ENCODE measurements at places on chromosomes 7 and 10.

DNA sequence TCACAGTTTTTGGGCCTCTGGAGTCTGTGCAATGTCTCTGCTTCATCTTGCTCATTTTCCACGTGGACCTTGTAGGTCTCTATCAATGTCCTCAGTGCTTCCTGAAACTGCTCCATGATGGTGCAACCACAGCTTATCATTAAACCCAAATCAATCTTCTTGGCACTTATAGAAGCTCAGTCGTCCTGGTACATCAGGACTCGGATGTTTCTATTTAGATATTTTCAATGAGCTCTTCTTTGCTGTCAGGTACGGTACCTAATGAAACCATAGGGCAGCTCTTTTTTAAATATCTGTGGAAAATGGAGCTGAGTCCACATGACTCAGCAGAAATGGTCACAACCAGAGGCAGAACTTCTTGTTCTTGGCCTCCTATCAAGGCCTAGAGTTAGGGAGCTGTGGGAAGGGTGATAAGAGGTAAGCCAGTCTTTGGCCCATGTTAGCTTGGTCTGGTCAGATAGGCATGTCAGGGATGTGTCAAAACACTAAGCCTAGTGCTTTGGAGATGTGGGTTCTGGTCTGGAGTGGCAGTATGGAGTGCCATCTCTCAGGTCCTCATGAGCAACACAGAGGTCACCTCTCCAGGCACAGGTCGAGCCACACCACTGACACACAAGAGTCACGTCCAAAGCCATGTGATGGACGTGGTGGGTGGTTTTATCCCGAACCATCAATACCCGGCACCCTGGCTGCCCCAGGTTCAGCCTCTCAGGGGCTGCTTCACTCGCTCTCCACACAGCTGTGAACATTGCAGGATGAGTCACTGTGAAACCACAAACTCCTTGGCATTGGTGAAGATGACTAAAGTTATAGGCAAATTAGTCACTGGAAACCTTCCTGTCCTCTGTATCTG, 87.0 kb downstream of the TBXAS1 start:
- peak; percentile 99 for DNase-seq

- DNase-seq = peak; percentile 6
Observed at GRCh38 chr10:43048301-43049051, 28.4 kb upstream of the RET start.

- no peak for DNase-seq
Observed at GRCh38 chr7:156025675-156026074, 213.4 kb upstream of the SHH start.

- no peak for DNase-seq
Observed at GRCh38 chr7:21336743-21337142, 91.1 kb upstream of the SP4 start.

DNA sequence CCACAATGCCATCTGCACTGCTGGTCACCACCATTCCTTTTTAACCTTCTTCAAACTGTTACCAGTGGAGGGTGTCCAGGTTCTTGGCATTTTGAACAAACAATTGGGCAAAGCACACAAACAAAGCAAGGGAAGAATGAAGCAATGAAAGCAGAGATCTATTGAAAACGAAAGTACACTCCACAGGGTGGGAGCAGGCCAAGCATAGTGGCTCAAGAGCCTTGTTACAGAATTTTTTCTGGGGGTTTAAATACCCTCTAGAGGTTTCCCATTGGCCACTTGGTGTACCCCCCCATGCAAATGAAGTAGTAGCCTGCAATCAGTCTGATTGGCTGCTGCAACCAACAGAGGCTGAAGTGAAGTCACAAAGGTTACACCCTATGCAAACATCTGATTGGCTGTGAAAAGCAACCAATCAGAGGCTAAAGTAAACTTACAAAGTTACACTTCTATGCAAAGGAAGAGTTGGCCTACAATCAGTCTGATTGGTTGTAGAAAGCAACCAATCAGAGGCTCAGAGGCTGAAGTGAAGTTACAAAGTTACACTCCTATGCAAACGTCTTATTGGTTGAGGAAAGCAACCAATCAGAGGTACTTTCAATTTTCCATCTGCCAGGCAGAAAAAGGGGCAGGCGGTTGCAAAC, 103.2 kb upstream of the WAC start:
- DNase-seq = peak; percentile 68

DNA sequence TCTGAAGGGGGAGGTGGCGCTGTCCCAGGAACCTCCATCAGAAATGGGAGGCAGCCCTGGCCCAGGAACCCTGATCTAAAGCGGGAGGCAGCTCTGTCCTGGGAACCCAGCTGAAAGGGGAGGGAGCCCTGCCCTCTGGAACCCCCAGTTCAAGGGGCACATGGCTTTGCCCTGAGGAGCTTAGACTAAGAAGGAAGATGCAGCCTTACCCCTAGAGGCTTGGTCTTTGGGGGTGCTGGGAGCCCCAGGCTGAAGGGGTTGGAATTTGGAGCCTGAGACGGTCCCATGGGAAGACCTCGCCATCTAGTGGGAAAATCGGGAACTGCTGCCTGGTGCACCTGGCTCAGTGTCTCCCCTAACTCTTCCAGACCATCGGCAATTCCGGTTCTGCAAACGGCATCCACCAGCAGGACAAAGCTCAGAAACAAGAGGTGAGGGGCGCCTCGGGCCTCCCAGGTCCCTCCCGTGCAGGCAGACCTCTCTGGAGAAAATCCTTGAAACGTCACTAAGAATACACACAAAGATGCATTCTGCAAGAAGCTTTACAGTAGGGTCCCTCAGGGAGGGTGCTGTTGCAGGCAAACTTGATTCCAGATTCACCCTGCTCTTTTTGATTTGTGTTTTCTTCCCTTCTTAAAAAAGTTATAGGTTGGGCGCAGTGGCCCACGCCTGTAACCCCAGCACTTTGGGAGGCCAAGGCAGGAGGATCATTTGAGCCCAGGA, 52.4 kb upstream of the GTF2IRD1 start:
- DNase-seq = peak; percentile 64

GRCh38 chr7:111640416-111640815, 78.1 kb upstream of the IMMP2L start:
- no peak for DNase-seq

DNA sequence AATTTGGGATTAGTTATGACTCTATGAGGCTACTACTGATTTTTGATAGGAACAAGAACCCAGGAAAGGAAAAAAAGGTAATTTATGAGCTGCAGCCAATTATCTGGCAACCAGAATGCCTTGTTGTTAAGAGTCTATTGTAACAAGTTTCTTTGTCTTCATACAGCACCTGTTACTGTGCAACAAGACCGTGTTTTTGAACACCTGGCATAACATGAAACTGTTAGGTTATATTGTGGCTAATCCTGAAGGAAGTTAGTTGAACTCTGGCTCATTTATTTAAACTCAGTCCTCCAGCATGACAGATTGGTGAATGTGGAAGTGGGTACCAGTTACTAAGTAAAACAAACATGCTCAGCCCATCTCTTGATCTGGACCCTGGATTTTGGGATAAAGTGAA, 33.0 kb downstream of the RALA start:
- no peak for DNase-seq

DNA sequence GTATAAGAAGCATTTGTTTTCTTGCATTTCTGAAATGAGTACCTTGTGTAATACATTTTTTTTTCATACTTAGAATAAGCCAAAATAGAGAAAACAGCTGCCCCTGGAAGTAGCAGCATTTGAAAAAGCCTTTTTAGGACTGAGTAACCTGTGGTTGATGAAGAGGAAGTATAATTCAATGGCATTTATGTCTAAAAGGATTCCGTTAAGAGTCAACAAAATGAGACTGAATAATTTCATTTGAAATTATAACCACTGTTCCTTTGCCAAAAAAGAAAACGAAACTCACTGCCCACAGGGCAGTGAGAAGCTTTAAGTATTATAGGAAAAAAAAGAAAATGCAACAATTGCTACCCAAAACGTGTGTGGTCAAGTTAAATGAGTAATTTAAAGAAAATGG, 705.6 kb upstream of the PHF14 start:
- no peak for DNase-seq

DNA sequence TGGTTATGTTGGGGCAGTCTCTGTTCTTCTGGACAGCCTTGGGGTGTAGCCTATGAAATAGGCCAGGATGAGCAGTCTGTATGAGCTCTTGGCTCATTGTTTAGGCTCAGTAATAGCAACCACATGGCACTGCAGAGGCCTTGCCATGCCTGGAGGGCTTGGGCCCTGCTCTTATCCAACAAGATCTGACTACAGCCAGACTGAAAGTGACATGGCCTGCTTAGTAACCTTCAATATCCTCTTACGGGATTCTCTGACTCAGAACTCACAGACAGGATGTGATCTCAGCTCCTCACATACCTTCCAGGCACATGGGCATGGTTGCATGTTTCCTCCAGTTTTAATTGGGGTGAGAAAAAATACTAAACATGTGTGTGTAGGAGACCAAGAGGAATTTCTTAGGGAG, 289.3 kb downstream of the PTEN start:
- peak; percentile 100 for DNase-seq

DNA sequence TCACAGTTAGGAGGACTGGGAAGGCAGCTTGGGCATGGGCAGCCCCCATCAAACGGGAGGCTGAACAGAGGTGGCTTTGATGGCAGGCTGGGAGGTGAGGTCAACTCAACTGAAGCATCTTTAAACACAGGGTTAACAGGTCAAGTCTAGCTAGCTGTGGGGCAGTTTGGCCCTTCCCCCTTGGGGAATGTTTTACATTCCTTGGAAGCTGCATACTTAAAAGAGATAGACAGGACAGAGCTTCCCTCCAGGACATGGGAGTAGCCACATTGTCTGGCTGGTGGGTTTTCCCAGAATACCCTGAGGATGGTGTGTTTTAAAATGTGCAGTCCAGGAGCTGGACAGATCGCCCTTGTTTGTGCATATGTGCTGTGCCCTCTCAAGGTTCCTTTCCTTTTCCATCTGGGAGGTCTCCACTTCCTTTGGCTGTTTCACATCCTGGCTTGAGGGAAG, 6.8 kb upstream of the RASSF4 start:
- DNase-seq = no peak

GRCh38 chr10:77682393-77683087, 44.9 kb upstream of the KCNMA1 start:
- DNase-seq = no peak

DNA sequence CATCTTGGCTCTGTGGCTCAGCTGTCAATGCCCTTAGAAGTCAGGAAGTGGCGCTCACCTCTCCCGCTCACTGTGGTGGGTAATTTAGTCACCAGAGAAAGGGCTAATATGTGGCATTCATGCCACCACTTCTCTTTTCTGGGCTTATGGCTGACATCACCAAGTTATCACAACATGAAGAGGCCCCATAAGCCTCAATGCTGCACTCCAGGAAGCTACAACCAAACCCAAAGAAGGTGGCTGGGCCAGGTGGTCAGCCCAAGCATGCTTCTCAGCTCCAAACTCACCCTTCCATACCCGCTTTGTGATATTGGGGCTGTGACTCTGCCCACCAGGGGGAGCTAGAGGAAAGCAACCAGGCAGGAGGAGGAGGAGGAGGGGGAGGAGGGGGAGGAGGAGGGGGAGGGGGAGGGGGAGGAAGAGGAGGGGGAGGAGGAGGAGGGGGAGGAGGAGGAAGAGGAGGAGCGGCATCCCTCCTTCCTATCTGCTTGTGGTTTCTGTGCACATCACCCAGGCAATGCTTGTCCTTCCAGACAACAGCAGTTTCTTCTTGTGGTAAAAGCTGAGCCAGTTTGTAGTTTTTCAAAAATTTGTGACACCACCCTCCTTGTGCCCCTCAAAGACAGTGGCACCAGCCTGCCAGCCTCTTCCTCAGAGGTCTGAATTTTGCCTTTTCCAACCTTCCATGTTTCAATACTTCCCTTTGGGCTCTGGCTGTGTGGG, 42.1 kb downstream of the CYP26A1 start:
- peak; percentile 44 for DNase-seq

DNA sequence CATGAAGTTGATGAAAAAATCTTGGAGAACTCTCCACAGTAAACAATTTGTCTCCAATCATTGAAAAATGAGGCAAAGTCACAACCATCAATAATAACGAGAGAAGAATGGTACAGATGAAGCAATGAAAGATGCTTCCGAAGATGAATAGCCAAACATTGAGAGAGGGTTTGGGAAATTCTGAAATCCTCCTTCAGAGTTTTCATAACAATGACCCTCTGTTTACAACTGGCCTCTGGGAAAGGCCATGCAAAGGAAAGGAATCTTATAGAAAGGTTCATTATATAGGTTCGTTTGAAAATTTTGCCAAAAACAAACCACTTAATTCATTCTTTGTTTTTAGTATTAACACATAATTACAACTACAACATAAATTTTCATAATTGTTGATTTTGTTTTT, 166.5 kb downstream of the ABCA13 start:
- no peak for DNase-seq

GRCh38 chr7:156881679-156882078, 11.3 kb downstream of the LMBR1 start:
- no peak for DNase-seq

- no peak for DNase-seq
Observed at GRCh38 chr7:21131897-21132296, 296.0 kb upstream of the SP4 start.

DNA sequence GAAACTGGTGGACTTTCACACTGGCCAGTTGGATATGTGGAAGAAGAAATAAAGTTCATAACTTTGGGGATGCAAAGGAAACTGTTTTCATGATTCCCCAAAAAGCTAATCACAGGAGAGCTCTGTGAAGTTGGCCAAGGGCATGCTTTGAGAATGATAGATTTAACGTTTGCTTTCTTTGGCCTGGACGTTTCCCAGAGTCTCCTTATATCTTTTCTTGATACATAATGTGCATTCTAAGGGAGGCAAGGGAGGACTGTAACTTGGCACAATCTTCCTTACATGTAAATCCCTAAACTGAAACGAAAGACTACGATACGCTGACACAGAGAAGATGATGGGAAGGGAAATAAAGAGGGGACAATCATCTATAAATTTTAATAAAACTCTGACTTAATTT, 176.5 kb upstream of the INHBA start:
- DNase-seq = no peak

GRCh38 chr7:46007194-46007593, 86.1 kb upstream of the IGFBP3 start:
- peak; percentile 58 for DNase-seq

- no peak for DNase-seq
Observed at GRCh38 chr10:132981746-132982145, 39.4 kb upstream of the CFAP46 start.

DNA sequence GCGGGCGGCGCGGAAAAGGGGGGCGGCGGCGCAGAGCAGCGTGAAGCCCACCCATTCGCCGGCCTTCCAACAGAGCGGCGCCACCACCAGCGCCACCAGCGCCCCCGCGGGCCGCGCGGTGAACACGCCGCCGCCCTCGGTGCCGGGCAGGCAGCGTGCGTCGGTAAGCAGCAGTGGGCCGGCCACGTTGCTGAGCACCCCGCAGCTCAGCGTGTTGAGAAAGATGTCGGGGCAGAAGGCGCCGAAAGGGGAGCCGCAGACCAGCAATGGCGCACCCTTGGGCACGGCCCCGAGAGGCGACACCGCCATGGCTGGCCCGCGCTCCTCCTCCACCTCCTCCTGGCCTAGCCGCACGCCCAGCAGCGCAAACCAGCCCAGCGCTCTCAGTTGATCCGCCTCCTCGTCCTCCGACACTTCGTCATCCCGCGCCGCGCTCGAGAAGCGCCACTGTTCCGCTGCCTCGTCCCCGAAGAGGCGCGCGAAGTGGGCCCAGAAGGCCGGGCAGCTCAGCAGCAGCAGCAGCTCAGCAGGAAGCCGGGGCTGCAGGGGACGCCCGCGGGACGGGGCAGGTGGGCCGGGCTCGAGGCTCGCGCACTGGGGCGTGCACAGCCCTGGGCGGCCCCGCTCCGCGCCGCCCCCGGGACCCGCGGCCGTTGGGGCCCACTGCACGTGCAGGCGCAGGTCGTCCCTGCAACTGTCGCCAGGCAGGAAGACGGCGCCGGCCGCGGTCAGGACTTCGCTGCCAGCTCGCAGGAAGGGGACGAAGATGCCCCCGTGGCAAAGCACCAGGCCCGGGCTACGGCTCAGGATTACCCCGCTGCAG, 623 bp downstream of the TYSND1 start:
- peak; percentile 59 for DNase-seq

Data from M059J (cell line).